NCI-H2171 (cell line): ENCODE measurements at places on chromosomes 2 and 18.

- DNase-seq: no peak
These were observed 395.1 kb downstream of the FBXO15 start for GRCh38 chr18:73752546-73752945.

DNA sequence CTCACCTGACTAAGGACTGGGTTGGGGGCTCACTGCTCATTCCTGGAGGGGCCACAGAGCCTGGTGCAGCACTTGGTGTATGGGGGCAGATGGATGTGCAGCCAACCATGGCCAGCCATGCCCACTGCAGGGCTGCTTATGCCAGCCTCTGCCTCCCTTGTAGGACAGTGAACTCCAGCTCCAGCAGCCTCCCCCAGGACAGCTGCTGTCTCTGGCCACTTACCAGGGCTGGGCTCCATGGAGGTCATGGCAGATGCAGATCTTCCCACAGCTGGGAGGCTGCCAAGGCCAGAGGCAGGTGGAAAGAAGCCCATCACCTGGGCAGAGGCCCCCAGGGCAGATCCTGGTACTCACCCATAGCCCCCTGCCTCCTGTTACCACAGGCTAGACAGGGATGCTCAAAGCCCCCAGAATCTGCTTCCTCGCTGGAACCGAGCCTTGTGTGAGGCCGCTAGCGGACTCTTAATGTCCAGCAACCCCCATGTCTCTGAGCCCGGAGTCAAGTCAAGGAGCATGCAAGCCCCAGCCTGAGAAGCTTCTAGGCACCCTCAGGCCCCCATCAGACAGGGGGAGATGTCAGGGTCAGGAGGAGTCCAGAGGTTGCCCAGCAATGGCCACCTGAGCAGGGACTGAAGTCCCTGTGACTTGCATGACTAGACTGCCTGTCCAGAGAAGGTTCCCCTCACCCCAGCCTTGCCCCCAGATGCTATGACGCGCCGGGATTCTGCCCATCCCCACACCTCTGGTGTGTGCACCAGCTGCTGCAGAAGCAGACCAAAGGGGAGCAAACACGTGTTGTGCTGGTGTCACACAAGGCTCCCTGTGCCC, 123.6 kb downstream of the TWIST2 start:
- no peak for DNase-seq

- DNase-seq: no peak
These were observed 2.4 kb upstream of the ANTXR1 start for GRCh38 chr2:69010437-69011194.

GRCh38 chr18:13382366-13382953, 163.9 kb downstream of the LDLRAD4 start:
- DNase-seq: no peak

- DNase-seq: no peak
These were observed 14.9 kb downstream of the MRPS9 start for GRCh38 chr2:105052773-105053172.

GRCh38 chr2:4420032-4420431, 716.7 kb downstream of the DCDC2C start:
- no peak for DNase-seq

DNA sequence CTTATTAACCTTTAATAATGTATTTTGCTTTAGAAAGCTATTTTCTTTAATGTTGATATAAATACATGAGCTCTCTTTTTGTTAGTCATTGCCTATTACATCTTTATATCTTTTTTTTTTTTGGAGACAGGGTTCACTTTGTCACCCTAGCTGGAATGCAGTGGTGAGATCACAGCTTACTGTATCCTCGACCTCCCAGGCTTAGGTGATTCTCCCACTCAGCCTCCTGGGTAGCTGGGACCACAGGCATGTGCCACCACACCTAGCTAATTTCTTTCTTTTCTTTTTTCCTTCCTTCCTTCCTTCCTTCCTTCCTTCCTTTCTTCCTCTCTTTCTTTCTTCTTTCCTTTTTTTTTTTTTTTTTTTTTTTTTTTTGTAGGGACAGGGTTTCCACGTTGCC, 15.4 kb downstream of the NAB1 start:
- DNase-seq: no peak

GRCh38 chr2:199186301-199186751, 271.4 kb downstream of the SATB2 start:
- DNase-seq: no peak

GRCh38 chr2:155209696-155210450, 511.4 kb downstream of the KCNJ3 start:
- no peak for DNase-seq

DNA sequence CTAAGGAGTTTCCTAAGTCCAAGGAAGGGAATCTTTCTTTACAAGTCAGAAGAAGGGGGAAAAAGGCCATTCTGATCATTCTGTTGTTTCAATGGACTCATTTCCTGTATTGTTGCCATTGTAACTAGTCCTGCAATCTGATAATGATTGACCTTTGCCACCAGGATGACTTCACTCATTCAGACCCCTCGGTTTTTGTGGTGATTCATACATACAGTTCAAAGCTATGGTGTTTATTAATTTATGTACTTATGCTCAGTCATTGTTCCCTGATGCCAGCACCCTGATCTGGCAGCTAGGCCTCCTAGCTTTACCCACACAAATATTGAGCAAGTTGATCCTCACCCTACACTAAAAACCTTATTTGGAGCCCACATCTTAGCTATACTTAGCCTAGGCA, 57.6 kb upstream of the ZNF519 start:
- no peak for DNase-seq

DNA sequence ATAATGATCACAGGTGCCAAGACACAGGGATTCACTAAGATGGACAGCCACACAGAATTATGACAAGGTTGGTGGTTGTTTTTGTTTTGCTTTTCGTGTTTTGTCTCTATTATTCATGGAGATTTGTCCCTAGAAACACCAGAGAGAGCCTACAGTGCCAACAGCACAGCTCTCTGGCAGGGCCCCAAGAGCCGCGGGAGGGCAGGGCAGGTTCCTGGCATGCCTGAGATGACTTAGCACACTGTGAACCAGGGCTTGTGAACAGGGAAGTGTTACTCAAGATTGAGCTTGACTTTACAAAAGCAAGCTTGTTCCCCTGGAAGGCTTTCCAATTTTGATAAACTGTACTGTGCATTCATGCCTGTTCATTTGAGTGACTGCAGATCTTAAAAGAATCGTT, 437.4 kb upstream of the SALL3 start:
- DNase-seq: no peak

DNA sequence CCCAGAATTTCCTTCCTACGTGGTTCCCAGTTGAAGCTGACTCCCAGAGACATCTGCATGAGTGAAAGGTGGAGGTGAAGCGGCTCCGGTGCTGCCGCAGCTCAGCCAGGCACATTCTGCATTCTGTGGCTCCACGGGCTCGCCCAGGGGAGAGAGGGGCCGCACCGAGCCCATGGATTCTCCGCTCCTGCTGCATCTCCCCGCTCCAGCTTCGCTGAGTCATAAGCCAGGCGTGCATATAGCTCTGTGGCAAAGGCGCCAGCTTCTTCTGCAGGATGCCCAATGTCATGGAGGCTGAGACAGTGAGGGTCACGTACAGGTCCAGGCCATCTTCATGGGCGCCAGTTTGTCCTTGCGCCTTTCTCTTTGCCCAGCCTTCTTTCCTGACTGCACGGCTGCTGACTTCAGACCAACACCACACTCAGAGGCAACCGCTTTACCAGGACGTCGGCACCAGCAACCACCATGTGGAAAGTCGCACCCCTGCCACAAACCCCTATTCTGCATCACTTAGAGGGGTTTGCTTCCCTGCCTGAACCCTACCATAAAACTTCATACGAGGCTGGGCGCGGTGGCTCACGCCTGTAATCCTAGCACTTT, 215.7 kb downstream of the MGAT5 start:
- DNase-seq: no peak

- DNase-seq: no peak
These were observed 102.5 kb downstream of the BARD1 start for GRCh38 chr2:214706986-214707385.

- DNase-seq: no peak
These were observed 121.9 kb downstream of the NDUFA10 start for GRCh38 chr2:239903210-239903609.

GRCh38 chr18:78580835-78581339, 398.7 kb upstream of the SALL3 start:
- no peak for DNase-seq

DNA sequence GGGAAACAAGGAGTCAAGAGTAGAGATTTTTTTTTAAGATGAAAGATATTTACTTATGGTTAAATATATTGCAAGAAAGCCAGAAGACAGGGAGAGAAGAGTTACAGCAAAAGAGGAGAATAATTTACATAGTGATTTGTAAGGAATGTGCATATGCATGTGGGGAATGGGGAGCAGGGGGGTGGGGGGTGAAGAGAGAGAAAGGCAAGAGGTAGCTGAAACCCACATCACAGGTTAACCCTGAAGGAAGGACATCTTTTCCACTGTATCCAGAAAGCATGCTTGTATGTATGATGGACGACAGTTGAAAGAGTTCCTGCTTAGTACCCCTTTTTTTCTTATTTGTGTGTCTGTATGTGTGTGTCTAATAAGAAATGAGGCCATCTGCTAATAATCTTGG, 371.9 kb downstream of the RAD51AP2 start:
- no peak for DNase-seq

GRCh38 chr2:46269001-46269400, 28.2 kb upstream of the EPAS1 start:
- DNase-seq: no peak

DNA sequence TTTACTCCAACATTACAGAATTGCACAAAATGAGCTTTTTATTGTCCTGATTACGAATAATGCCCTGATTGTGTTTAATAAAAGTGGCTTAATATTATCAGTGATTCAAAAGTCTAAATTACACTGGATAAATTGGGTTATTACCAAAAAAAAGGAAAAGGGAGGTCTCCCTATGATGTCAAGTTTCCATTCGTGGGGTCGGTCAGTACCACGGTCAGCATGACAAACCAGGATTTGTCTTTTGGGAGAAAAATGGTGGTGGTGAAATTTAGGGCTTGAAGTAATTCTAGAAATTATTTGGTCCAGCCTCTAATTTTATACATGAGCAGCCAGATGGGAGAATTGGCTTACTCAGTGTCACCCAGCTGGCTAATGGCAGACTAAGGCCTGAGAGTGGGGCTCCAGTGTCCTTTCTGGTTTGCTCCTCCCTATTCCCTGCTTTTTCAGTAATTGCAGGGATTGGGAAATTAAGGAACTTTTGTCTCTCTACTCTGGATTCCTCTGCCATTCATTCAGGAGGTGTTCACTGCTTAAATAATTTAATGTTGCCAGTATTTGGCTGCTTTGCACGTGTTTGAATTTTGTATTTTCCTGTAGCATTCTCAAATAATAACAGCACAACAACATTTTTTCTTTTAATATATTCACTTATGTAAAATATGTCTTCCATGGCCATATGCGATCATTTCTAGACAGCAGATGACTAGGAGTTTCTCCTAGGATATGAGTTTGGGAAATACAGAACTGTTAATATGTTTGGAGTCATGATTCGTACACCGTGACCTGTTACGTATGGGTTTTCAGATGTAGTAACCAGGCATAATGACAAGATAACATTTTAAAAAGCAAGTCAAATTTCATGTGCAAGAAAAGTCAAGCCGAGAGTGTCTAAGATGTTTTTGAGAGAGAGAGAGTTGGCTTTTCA, 128.9 kb upstream of the NOSTRIN start:
- DNase-seq: no peak

DNA sequence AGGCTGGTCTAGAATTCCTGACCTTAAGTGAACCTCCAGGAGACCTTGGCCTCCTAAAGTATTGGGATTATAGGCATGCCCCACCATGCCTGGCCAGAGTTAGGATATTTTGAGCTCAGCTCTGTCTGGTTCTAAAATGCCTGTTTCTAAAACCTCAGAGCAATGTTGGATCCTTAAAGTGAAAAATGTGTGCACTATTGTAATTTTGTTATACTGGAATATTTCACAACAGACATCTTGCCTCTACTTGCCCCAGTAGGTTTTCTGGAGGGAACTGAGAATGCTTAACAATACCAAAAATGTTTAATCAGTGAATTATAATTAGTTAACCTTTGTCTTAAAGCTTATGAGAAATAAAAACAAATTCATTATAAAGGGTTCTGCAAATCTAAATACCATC, 144.6 kb upstream of the CCDC195 start:
- no peak for DNase-seq

DNA sequence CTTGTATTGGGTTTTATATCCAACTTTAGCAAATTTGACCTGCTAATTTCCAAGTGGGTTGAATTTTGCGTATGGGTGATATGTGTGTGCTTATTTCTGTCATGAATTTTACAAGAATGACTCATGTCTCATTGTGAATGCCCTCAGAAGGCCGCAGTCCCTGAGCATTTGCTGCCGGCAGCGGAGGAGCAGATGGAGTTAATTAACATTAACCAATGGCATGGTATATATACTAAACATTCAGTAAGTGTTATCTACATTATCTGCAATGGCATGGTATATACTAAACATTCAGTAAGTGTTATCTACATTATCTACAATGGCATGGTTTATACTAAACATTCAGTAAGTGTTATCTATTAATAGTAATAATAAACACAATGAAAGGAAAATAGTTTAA, 90.1 kb downstream of the DOK6 start:
- DNase-seq: no peak

DNA sequence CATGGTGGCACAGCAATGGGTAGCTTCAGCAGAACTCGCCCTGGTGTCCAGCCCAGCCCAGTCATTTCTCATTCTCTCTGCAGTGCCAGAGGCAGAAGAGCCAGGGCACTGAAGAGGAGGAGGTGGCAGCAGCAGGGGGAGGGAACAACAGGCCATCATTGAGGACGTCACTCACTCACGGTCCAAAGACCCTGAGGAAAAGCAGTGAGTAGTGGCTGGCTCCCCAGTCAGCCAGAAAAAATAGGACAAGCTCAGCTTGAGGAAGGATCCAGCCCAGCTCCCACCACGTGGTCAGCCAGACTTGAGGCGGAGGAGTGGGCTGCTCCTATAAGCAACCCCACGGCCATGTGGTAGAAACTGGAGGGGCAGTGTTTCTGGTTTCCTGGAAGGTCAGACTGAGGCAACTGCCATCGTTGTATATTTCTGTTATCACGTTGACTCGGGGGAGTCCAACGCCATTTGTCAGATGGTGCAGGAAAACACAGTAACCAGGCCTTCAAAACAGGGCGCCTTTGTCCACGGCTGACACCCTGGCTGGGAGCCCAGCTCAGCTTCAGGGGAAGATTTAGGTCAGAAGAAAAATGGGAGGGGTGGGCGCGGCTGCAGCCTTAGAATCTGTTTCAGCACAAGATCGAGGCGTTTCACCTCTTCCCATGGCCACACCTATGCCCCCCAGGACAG, 19.0 kb upstream of the TMEM247 start:
- DNase-seq: no peak
